Activated CD4-positive, CD25-positive, alpha-beta regulatory T cell treated with anti-CD3 and anti-CD28 coated beads, Interleukin-2, amount 50 U/mL, for 24 hours (primary cell): ENCODE measurements at places on chromosomes 6 and 20.

- ATAC-seq = no peak
Observed at GRCh38 chr6:71388856-71389527, 100.4 kb downstream of the OGFRL1 start.

- no peak for ATAC-seq
Observed at GRCh38 chr6:2433266-2433665, 187.9 kb upstream of the GMDS start.

DNA sequence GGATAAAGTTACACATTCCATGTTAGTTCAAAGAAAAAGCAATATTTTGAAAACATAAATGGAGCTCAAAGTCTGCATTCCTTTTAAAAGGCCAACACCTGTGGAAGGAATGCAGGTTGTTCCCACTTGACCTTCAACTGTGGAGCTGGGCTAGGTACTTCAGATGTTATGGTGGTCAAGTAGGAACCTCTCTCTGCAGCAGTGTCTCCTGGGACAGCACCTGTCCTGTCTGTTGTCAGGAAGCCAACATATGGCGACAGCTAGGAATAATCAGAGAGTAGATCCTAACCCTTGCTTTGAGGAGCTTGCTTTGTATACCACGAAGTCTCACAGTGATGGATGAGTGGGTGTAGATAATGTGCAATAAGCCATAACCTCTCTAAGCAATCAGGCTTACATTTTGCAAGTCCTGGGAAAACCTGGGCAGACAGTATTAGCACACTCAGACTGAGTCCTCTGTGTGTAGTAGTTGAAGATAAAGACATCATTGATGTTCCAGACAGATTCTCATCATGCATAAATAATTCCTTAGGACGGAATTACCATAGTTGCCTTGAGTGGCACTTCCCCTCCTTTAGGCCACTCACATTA is 347.5 kb downstream of the PRL start:
- no peak for ATAC-seq

DNA sequence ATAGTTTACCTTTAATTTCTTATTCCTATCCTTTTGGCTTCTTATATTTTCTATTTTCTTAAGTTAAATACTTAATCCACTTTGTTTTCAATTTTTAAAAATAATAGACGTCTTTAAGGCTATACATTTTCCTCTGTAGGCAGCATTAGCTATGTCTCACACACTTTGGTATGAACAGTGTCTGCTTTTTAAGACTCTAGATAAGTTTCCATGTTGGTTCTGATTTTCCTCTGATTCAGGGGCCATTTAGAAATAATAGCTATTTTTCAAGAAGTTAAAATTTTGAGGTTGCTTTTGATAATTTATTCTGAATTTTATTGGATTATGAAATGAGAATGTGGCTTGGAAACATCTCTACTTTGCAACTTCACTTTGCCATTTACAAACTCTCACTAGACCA is 54.3 kb upstream of the PTGIS start:
- no peak for ATAC-seq

DNA sequence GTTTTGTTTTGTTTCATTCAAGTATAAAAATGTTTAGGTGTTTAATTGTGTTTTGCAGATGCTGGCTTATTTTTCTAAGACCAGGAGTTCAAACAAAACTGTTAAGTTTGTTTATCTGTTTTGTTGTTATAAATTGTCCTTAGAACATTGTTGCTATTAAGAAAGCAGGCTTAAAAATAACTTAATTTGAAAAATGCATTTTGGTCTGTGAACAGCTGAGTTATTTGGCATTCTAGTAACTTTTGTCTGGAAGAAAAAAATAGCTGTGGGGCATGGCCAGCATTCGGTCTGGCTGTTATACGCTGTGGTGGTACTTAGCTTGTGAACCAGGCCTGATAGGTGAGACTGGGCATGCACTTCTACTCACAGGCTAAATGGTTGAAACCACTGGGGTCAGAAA is 37.8 kb downstream of the SLX4IP start:
- ATAC-seq = no peak

DNA sequence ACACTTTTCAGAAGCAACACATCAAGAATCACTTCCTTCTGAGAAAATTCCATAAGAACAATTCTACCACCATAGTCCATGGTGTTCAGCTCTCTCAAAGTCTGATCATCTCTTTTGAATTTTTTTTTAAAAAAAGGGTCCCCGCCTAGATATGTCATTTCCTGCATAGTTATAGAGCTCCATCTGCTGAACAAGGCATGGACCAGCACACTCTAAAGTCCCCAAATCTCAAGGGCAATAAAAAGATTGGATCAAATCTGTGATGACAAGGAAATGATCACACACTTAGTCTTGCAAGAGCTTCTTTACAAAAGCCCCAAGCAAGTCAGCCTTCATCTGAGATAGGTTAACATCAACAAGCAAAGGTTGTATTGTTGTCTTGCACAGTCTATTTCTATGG is 100.7 kb upstream of the STMND1 start:
- no peak for ATAC-seq

DNA sequence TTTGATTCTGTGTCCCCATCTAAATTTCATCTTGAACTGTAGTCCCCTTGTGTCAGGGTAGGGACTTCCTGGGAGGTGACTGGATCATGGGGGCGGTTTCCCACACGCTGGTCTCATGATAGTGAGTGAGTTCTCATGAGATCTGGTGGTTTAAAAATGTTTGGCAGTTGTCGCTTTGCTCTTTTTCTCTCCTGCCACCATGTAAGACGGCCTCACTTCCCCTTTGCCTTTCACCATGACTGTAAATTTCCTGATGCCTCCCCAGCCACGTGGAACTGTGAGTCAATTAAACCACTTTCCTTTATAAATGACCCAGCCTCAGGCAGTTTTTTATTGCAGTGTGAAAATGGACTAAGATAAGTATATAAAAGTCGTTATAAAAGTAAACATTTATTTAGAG is 80.5 kb upstream of the SGK1 start:
- no peak for ATAC-seq

- no peak for ATAC-seq
Observed at GRCh38 chr6:15411766-15412165, 165.9 kb downstream of the JARID2 start.
